ENCODE measurements at places on chromosomes 11 and 22.
A peak's percentile ranks its signal among the peaks of the same experiment; 100 is the strongest.

GRCh38 chr22:20276468-20276867, 8.3 kb upstream of the RTN4R start:
- DNase-seq = no peak

DNA sequence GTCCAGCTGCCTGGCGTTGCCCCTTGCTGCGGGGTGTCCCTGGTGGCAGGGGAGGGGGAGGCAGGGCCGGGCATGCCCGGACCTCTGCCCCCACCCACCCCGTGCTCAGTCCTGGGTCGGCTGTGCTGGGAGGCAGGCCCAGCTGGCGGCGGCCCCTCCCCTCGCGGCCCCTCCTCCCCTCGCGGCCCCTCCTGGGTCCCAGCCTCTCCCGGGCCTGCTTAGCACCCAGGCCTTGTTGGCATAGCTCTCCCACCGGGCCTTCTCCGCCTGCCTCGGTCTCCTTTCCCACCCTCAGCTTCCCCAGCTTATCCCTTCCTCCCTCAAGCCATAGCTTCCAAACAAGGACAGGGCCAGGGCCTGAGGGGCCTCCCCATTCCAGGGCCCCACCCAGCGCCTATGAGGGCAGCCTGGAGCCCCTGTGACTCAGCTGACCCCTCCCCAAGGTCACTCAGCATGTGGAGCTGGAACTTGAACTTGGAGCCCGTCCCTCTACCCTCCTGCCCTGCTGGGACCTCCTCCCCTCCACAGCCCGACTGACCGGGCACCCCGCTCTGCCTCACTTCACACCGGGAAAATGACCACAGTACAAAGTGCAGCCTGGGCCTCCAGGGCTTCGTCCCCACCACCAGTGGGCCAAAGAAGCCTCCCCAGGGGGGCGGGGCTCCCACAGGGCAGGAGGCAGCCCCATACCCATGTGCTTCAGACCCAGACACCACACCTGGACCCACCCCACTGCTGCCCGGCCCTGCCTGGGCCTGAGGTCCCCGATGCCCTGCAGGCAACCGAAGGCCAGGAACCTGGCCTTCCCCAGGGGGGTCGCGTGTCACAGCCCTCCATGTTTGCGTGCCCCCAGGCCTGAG, 1.2 kb downstream of the EPS8L2 start:
- DNase-seq = peak; percentile 70

GRCh38 chr11:20337526-20338154, 25.9 kb upstream of the HTATIP2 start:
- no peak for DNase-seq

DNA sequence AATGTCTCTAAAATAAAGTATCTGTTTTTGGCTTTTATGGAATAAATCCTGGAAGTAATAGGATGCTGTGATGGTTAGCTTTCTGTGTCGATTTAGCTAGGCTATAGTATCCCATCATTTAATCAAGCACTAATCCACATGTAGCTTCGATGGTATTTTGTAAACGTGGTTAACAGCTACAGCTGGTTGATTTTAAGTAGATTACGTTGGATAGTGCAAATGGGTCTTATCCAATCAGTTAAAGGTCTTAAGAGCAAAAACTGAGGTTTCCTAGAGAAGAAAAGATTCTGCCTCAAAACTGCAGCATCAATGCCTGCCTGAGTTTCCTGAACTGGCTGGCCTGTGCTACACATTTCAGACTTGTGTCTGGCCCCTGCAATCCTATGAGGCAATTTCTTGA, 314.2 kb upstream of the SORL1-AS1 start:
- DNase-seq = no peak

DNA sequence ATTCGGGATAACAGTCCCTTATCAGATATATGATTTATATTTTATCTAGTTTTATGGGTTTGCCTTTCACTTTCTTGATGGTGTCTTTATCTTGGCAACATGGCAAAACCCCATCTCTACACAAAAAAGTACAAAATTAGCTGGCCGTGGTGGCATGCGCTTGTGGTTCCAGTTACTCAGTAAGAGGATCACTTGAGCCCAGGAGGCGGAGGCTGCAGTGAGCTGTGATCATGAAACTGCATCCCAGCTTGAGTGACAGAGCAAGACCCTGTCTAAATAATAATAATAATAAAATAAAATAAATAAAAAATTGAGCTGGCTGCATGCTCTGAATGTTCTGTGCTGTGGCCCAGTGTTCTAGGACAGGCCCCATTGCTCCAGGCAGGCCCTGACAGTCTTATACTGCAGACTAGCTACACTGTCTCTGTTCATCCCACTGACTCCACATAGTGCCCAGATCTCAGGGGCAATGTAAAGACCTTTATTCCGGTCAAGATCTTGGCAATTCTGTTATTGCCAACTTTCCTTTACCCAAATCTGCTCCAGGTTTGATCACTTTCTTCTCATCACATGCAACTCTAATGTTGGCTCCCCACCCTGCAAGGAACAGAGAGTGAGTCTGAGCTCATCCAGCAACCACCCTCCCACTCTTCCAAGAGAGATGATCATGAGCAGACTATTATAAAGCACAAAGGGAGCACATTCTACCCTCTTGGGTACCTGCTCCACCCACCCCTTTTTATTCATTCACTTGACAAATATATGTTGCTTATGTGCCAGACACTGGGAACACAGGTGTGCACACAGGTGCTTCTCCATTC, 8.8 kb downstream of the HSPA8 start:
- no peak for DNase-seq

DNA sequence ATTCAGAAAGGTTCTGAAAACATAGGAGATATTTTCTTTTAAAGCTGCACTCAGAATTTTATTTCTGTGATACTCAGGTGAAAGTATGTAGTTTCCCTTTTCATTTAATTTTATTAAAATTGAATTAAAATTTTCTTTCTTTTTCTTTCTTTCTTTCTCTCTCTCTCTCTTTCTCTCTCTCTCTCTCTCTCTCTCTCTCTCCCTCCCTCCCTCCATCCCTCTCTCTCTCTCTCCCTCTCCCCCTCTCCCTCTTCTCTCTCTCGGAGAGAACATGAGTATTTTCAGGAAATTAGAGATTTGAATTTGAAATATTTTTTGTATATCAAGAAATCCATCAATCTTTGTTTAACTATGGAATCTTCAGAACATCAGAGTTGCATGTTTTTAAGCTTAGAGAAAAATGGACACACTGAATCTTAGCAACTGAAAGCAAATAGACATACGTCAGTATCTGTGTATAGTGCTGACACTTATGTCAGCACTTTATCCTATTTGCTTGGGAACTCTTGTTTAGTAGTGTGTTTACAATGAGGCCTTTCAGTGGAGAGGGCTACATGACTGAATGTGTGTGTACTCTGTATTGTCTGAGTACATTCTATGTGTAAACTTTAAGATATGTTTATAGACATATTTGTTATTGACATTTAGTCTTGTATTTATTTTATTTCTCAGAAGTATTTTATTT, 44.5 kb downstream of the PDE3B start:
- no peak for DNase-seq

DNA sequence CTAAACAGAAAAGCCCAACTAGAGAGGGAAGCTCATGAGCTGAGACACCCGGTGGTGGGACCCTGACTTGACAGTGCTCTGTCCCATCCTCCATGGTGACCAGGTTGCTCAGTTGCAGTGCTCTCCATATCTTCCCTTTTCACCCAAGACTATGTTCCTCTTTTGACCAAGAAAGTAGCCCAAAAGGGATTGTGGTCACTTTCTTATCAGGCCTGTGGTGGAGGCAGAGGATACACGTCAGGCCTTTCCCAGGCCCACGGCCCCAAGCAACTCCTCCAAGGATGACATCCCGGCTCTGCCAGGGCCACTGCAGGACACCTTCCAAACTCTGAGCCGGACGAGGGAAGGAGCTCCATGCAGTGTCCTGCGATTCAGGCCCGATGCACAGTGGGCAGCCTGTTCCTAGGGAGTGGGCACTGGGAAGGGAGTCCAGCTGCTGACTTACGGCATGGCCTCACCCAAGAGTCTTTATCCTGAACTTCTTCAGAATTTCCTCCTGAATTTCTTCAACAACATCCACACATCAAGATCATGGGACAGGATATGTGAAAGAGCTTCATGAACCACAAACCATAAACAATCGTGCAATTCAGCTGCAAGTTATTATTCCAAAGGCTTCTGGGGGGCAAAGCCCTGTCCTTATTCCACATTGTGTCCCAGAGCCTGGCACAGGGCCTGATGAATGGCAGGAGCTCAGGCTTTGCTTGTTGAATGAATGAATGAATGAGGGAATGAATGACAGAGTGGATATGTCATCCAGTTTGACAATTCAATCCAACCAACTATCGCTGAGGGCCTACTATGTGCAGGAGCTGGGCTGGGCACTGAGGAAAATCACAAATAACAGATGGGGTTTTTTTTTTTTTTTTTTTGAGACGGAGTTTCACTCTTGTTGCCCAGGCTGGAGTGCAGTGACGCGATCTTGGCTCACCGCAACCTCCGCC, 36.0 kb upstream of the MYH9 start:
- DNase-seq = no peak

DNA sequence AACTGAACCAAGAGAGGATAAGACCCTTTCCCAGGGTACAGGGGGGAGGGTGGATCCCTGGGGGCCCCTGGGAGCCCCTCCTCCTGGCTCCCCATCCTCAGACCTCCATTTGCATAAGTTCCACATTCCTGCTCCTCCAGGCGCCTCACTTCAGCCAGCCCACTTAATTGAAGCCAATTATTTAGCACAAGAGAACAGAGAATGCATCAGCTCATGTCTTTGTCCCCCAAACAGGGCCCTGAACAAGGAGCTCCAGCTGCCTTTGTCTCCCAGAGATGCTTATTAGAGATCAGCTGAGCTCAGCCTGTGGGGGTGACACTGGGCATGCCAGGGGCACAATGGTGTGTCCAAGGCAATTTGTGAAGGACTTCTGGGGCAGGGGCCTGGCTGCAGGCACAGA, 89.9 kb upstream of the PRDM11 start:
- DNase-seq = no peak

GRCh38 chr22:40031766-40032470, 37.2 kb downstream of the FAM83F start:
- no peak for DNase-seq

- no peak for DNase-seq
Measured at GRCh38 chr22:20868025-20868962, 9.5 kb downstream of the SNAP29 start.

DNA sequence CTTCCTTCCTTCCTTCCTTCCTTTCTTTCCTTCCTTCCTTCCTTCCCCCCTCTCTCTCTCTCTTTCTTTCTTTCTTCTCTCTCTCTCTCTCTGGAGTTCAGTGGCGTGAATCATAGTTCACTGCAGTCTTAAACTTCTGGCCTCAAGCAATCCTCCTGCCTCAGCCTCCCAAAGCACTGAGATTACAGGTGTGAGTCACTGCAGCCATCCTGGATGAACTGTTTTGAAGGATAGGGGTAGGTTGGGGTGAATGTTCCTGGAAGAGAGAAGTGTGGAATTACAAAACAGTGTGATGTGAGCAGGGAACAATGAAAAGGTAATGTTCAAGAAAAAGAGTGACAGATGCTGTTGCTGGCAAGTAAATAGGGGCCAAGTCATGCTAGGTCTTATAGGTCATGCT, 12.4 kb upstream of the PLET1 start:
- no peak for DNase-seq

GRCh38 chr11:109302591-109303334, 119.2 kb upstream of the C11orf87 start:
- DNase-seq = no peak

- no peak for DNase-seq
Measured at GRCh38 chr11:73384531-73384871, 8.3 kb downstream of the RELT start.

DNA sequence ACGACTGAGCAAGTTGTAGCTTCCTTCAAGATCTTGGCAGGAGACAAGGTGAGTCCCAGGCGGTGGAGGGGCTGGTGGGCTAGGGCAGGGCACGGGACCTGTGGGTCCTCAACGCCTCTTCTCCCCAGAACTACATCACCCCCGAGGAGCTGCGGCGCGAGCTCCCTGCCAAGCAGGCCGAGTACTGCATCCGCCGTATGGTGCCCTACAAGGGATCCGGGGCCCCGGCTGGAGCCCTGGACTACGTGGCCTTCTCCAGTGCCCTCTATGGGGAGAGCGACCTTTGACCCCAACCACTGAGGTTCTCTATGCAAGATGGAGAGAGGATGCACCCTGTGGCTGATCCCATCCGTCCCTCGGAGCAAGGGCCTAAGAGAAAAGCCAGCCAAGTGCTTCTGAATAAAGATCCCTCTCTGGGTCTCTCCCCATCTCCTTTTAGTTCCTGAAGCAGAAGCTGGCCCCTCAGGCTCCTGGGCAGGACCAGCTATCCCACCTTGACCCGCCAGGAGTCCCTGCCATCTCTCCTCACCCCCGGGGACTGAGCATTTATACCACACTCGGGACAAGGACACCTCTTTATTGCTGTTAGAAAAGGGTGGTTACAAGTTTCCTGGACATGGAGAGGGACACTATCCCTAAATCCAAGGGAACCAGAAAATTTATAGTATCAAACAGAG, 5.4 kb downstream of the CTSF start:
- DNase-seq = no peak

GRCh38 chr22:48692734-48693376, 1134.8 kb downstream of the BRD1 start:
- DNase-seq = no peak

DNA sequence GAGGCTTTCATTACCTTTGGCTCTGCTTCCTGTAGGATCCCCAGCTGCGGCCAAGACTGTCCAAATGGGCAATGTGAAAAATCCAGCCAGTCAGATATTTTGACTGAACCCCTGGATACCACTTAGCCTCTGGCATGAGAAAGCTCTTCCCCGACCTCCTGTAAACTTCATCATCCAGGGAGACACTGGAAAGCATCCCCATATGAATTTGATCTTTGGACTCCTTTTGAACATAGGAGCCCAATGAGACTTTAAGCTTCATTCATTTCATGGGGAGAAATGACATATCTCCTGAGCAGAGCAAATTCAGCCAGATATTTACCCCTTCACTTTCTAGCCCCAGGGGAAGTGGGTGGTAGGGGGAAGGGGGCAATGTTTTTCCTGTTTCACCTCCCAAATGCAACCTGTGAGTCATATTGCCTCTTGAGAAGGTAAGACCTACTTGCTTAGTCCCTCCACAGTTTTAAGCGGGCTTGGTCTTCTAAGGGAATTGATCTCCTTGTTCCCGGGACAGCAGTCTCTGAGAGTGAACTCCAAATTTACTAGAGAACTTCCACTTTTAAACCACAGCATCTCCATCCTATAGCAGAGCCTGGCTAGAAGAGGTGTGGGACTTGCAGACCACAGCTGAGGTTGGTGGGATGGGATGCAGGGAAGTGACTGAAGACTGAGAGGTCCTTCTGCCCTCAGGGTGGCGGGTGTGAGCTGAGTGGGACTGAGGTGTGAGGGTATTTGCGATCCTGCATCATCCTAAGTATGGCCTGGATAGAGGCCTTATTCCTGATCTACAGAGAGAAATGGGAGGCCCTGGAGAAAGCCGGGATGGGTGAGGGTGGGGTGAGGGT, 20.3 kb upstream of the POU2AF1 start:
- DNase-seq = no peak
